Urinary bladder (tissue), 4 donors: ENCODE measurements at places on chromosomes 3 and 15.

DNA sequence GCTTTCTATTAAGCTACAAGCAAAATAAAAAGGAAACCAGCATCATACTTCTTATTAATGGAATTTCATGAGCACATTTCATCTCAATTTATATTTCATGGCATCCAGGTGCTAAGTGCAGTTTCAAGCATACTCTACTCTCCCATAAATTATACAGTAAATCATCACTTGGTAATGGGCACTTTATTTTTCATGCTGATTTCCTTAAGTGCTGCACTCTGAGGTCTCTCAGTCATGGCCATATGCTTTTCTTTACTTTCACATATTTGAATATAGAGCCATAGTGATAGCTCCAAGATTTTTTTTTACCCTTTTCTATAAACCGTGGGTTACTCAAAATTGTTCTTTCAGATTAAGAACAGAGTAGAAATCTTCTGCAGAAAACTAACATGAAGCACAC lies 1505.7 kb upstream of the CADM2 start:
- no peak for DNase-seq

GRCh38 chr15:32838820-32839219 lies 121.0 kb downstream of the GREM1 start:
- DNase-seq: no peak

- no peak for DNase-seq
Observed at GRCh38 chr3:179116816-179117215, 31.3 kb upstream of the PIK3CA start.

GRCh38 chr3:127307916-127308315 lies 20.1 kb upstream of the PRR20G start:
- DNase-seq: no peak

DNA sequence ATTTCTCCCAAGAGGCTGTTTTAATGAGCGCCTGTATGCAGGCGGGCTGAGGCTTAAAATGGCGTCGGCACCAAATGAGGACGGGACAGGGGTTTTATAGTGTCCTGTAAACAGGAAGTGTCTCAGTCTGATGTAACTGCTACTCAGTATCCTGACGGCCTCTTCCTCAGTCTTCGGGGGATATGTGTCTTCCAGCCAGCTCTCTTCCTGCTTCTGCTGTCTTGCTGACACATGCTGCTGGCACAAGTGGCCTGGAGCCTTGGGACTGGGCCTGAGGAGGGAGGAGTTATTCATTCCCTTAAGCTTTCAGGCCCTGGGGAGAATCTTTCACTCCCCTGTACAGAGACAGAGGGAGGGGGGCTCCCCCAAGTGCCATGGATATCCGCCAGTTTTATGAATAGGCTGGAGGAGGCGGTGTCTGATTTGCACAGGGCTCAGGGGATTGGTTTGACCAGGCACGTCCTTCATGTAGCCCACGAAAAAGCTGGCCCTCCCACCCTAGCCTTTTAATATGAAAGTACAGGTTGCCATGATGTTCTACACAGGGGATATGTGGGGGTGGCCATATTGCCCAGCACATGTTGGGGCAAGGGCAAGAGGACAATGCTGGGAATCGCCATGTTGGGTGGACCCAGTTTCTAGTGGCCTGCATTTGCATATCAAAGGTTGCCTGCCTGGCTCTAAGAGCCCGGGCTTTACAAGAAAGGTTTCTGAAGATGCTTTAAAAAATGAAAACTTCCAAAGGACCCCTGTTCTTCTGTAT lies 19.9 kb downstream of the NDUFB4 start:
- no peak for DNase-seq

GRCh38 chr15:75182187-75183131 lies 19.2 kb upstream of the C15orf39 start:
- no peak for DNase-seq

DNA sequence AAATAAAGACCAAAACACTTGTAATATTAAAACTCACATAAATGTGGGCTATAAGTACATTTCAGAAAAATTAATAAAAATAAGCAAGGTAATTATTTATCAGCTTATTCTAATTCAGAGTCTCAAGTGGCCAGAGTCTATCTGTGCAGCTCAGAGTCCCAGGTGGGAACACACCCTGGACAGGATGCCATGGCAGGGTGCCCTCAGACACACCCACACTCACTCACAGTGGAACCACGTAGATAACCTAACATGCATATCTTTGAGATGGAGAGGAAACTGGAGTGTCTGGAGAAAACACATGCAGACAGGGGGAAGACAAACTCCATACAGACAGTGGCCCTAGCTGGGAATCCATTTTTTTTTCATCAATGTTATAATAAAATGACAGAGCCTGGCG lies 37.2 kb downstream of the FSIP1 start:
- DNase-seq: no peak

GRCh38 chr15:68028137-68028887 lies 25.8 kb upstream of the PIAS1 start:
- no peak for DNase-seq

DNA sequence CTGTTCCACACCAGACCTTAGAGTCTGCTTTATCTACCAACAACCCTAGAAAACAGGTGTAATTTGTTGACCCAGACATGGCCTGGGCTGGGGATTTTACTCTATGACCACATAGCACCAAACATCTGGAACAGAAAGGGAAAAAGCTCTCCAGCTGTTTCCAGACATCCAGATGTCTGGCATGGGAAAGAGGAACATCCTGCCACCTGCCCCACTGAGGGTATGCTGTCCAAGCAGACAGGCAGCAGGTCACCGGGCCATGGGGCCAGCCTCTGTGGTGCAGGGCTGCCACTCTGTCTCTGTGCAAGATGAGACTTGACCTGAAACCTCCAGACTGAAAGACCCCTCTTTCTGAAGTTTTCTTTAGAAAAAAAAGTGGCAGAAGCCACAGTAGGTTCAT lies 359.3 kb upstream of the ICE2 start:
- DNase-seq: no peak

GRCh38 chr3:195356151-195357086 lies 85.5 kb upstream of the XXYLT1 start:
- DNase-seq: no peak

GRCh38 chr3:127984241-127984975 lies 67.8 kb upstream of the SEC61A1 start:
- no peak for DNase-seq

DNA sequence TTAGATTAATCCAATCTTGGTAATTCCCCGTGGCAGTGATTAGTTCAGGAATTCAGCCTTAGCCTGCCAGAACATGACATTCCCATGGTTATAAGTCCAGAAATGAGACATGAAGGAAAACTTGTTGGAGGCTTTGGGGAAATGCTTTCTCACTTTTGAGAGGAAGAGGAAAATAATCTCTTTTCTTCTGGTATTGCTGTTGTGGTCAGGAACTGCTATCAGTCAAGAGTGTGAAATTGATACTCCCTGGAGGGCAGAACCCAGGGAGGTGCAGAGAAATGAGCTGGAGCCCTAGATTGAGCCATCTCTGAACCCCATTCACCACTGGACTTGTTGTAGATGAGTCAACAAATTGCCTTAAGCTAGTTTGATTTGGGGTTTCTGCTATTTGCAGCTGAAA lies 38.6 kb upstream of the APH1B start:
- no peak for DNase-seq

GRCh38 chr3:178465260-178466180 lies 70.7 kb upstream of the KCNMB2 start:
- DNase-seq: no peak

GRCh38 chr15:75178938-75179745 lies 22.5 kb upstream of the C15orf39 start:
- DNase-seq: no peak

DNA sequence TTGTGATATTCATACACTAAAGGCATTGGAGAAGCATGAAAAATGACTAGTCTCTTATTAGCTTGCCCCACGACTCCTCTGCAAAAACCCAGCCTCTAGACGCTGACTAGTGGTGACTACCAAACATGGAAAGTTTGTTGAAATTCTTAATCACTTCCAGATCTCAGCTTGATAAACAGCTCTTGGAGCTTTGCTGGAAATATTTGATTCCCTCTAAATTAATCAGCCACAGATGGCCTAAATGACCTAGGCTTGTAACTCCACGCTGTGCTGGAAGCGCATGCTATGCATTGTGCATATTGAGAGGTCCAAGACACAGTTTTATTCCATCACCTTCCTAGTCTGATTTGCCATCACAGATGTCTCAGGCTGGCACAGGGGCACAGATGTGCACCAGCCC lies 244.7 kb upstream of the ST8SIA2 start:
- DNase-seq: no peak

DNA sequence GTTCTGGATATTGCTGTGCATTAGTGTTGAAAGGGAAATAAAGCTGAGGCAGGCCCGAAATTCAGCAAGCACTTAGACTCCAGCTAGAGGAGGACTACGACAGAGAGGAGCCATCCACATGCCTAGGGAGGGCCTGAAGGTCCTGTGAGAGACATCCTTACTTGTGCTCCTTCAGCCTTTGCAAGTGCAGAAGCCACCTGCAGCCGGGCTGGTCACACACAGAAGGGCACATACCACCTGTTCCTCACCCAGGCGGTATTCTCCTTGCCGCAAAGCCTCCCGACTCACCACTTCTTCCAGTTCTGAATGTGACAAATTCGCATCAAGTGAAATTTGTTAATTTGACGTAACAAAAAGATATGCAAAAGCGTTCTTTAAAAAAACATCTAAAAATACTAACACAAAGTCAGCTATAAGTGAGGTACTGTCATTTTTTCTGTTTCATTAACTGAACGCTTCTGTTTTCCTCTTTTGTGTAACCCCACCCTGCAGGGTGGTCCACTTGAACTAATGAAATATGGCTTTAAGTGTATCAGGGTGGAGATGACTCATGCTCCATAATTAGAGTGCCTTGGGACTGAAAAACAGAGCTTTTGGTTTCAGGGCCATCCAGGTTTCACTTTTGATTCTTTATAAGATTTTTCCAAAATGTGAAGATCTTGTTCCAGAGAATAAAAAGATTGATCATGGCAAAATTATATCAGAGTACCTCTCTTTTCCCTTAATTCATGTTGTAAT lies 467.9 kb upstream of the ATP11B start:
- DNase-seq: no peak

DNA sequence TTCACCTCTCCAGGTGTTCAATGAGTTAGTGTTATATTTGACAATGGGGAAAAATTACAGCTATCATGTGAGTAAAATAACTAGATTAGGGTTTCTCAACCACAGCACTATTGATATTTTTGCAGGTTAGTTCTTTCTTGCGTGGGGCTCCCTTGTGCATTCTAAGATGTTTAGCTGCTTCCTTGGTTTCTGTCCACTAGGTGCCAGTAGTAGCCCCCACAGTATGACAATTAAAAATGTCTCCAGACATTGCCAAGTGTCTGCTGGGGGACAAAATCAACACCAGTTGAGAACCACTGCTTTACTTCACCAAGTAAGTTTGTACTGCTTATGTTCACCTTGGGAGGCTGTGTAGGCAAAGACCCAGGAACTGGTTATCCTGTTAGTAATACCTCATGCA lies 618.7 kb downstream of the EDEM1 start:
- DNase-seq: no peak

GRCh38 chr3:117661818-117662095 lies 952.2 kb downstream of the TUSC7 start:
- DNase-seq: no peak
